Fibroblast of lung (primary cell): ENCODE measurements at places on chromosomes 11 and 22.
A peak's percentile ranks its signal among the peaks of the same experiment; 100 is the strongest.

DNA sequence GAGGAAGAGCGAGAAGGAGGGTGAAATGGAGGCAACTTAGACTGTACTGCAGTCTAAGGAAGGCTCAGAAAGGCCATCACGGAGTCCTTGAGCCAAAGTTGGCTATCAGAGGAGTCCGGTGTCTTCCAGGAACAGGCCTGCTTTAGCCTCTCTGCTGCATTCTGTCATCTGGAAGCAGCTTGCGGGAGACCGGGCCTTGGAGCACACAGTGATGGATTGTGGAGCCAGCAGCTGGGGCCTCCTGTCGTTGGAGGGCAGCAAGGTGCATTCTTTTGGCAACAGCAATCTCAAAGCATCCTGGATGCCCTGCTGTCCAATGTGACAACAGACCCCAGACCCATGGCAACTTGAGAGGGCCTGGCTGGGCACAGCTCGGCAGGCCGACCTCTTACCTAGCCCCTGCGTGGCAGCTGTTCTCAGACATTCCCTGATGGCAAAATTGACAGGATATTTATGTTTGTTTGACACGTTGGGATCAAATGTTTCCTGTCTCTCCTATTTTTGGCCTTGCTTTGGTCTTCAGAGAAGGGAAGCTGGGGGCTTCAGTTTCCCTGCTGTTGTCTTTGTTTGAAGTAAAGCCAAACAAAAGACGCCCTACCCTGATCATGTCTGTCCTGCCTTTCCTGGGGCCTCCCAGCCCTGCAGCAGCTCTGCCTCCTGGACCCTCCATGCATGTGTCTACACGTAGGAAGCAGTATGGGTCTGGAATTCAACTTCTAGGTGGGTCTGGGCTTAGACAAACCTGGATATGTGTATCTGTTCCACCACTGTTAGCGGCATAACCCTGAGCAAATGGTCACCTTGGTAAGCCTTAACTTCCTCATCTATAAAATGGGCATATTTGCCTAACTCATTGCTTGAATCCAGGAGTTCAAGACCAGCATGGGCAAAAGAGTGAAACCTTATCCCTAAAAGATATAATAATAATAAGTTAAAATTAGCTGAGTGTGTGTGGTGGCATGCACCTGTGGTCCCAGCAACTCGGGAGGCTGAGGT lies 43.9 kb upstream of the LMO2 start:
- no peak for DNase-seq

DNA sequence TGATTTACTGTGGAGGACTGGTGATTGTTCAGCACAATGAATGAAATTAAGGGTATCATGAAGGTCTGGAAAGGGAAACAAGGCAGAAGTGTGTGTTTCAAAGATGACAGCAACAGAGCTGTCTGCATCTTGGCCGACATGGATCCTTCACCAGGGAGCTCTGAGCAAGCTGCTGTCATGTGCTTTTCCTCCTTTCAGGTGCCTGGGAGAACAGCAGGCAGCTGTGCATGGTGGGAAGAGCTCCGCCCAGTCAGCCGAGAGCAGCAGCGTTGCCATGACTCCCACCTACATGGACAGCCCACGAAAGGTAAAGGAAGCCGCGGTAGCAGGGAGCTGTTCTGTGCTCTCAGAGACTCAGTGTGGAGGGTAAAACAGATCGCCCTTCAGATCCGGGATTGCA lies 87.1 kb upstream of the YWHAH start:
- DNase-seq = no peak

GRCh38 chr22:36546092-36546804 lies 17.3 kb upstream of the EIF3D start:
- DNase-seq = peak; percentile 63

DNA sequence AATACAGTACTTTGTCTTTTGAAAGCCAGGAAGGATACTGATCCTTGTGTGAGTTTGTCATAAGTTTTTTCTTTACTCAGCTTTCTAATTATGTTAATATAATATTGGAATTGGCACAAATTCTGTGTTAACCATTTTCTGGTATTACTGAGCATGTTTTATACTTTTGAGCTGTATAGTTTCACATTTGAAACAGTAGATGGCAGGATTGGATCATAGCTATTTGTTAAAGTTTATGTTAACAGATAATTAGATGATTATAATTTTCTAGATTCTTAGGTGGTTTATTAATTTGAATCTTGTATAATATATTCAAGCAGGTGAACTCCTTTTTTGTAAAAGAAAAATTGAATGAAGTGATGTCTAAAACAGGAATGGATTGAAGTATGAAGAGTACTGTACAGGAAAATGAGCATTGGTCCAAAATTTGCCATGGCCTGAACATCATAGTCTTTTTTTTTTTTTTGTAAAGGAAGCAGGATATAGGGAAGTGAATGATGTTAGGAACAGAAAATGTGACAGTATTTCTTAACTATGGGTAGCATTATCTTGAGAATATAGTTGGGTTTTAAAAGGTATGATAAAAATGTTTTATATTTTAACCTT lies 102.0 kb downstream of the CYP2R1 start:
- DNase-seq = peak; percentile 51

DNA sequence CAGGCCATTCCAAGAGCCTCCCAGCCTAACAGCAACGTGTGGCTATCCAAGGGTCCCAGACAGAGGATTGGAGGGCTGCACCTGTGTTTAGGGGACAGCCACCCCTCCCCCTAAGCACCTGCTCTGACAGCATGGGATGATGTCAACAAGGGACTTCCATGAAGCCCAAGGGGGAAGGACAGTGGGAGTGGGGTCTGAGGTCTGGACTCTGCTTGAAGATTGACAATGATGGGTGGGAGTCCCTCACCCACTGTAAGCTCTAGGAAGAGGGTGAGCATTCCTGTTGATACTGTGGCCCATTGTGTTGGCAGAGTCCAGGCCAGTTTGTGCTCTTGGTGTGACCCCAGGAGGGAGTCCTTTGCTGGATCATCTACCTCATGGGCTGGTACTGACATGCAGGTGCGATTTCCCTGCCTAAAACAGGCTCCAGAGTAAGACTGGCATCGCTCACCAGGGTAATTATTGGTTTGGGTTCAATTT lies 46.9 kb upstream of the TUB start:
- no peak for DNase-seq

DNA sequence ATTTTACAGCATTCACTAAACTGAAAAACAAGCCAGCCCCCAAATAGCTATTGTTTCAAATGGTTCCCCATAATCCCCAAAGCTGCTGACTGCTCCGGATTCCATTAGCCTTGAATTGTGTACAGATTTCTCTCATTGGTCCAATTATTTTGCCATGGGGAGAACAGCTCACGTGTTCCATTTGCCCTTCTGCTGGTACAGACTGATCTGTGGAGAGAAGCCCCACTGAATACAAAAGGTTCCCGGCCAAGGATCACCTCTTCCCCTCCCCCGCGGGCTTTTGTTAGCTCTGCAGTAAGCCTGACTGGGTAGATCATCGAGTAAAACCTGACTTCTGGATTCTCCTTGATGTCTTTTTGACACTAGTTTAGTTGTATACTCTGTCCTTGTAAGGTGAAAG lies 9.1 kb upstream of the MAPK8IP1 start:
- no peak for DNase-seq

- no peak for DNase-seq
These were observed 22.0 kb upstream of the ZC3H12C start for GRCh38 chr11:110071197-110071596.

DNA sequence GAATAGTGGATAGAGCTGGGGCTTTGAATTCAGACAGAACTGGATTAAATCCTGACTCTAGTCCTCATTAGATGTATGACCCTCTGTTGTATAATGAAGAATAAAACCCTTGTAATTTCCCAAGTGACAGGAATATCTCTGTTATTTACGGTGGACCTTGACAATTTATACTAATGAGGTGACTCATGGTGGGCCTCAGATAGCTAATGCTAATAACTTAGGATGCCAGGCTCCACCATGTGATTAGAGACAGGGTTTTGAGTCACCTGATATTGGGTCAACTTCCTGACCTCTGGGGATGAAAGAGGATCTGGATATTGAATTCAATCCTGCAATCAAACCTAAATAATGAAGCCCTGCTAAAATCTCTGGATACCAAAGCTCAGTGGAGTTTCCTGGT lies 33.6 kb downstream of the OSBP start:
- no peak for DNase-seq

- peak; percentile 95 for DNase-seq
These were observed 13.2 kb downstream of the C11orf87 start for GRCh38 chr11:109435121-109435742.

DNA sequence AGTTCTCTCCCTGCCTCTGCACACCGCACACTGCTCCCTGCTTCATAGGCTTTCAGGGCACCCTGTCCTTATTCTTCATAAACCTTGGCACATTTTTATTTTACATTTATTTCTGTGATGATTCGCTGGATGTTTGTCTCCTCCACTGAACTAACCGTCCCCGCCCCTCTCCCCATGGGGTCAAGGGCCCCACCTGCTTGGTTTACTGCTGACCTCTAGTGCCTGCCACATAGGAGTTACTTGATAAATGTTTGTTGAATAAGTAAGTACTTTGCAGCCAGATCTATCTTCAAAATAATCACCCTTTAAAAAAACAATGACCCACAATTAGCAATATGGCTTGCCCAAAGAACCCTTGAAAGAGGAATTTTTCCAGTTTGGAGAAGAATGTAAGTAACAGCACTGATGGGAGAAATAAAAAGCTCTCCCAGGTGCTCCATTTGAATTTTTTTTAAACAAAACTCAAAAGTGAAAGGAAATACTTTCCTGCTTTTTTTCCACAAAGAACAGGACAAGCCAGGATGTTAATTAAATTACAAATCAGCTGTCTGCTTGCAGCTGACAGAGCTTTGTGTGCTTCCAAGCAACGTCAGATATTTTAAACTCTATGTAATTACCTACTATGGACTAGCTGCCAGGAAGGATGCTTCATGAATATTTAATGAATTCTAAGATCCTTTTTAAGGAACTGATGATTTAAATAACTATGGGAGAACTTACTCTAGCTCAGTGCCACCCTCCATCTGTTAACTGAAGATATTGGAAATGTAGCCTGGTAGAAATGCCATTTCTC lies 1083.6 kb downstream of the DLG2 start:
- peak; percentile 6 for DNase-seq

GRCh38 chr11:46607516-46607915 lies 9.5 kb downstream of the HARBI1 start:
- DNase-seq = no peak

DNA sequence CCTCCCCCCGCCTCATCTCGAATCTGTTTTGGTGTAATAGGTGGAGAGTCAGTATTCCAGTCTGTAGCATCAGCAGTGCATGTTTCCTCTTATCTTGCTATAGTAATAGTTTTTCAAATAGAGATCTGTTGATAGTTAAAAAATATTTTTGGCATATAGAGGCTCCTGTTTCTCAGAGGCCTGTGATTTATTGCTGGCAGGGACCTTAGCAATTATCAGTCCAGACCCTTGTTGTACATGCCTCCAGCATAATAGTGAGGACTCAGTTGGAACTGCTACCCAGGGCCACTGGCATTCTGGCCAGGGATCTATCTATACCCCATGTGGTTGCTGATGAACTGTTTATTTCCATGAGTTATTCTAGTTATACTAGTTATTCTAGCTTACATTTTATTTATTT lies 52.6 kb downstream of the SPECC1L start:
- DNase-seq = no peak

GRCh38 chr11:115042002-115042401 lies 363.7 kb downstream of the NXPE2 start:
- DNase-seq = no peak

DNA sequence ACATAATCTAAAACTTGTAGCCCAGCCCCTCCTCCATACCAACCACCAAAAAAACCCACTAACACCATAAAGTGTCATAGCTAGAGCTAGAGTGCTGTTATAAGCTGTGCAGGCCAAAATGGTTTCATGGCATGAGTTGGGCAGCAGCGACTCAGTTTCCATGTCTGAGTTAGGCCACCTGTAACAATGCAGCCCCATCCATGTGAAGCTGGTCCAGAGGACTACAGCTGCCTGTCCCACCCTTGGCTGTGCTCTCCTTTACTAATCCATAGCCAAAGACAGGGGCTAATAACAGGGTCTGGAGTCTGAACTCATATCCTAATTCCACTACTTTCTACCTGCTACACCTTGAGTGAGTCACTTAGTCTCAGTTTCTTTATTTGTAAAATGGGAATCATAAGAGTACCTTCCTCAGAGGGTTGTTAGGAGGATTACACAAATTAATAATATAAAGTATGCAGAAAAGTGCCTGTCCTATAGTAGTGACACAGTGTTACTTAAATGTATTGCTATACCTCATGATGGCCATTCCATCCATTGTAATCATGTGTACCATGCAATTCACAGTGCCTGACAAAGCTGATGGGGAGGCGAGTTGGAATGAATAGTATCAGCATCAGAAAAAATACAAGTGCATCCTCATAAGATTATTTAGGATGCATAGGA lies 20.6 kb downstream of the KCNQ1OT1 start:
- no peak for DNase-seq

DNA sequence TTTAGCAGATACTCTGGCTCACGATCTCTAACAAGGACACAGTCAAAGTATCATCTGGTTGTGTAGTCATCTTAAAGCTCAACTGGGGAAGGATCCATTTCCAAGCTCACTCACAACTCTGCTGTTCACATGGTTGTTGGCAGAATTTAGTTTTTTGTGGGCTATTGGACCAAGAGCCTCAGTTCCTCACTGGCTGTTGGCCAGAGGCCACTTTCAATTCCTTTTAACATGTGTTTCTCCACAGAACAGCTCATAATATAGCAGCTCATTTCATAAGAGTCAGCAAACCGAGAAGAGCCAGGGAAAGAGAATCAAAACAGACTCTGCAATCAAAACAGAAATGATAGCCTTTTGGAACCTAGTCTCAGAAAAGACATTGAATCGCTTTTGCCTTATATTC lies 22.6 kb downstream of the IZUMO1R start:
- no peak for DNase-seq

DNA sequence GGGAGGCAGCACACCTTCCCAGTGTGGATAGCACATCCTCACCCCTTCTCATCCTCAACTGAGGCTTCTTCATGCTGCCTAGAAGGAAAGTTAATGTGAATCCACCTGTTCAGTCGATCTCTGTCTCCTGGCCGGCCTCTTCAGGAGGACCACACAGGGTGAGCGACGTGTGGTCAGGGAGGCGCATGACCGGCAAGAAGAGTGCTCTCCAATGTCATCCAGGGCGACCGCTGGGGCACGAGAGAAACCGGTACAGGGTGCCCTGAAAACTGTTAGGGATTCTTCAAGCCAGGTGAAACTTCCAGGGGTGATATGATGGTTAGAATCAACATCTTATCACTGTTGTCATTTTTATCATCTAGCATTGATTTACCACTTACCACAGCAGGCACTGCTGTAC lies 43.0 kb downstream of the IGSF9B start:
- DNase-seq = no peak

- DNase-seq = no peak
These were observed 97.2 kb upstream of the FIBIN start for GRCh38 chr11:26896719-26897118.

- DNase-seq = no peak
These were observed 32.1 kb downstream of the APOL1 start for GRCh38 chr22:36285017-36285416.

- no peak for DNase-seq
These were observed 10.6 kb upstream of the NDUFA6 start for GRCh38 chr22:42101199-42101598.

DNA sequence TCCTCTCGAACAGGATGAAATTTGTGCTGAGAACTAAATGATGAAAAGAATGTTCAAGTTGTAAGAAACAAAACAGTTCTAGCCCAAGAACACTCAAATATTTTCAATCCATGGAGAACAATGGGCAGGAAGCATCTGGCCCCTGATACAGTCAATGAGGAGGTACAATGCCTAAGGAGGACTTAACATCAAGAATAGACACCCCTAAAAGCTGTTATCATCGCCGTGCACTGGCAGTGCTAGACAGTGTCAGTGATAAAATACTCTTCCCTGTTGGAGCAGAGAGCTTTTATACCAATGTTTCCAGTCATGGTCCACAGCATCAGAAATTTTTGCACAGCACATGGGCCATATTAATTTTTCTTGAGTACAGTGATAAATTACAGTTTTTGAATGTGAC lies 20.2 kb upstream of the VSTM5 start:
- DNase-seq = no peak
